CD4-positive, alpha-beta T cell treated with Interleukin-17A for 4 hours (primary cell): ENCODE measurements at places on chromosomes 12 and 14.

DNA sequence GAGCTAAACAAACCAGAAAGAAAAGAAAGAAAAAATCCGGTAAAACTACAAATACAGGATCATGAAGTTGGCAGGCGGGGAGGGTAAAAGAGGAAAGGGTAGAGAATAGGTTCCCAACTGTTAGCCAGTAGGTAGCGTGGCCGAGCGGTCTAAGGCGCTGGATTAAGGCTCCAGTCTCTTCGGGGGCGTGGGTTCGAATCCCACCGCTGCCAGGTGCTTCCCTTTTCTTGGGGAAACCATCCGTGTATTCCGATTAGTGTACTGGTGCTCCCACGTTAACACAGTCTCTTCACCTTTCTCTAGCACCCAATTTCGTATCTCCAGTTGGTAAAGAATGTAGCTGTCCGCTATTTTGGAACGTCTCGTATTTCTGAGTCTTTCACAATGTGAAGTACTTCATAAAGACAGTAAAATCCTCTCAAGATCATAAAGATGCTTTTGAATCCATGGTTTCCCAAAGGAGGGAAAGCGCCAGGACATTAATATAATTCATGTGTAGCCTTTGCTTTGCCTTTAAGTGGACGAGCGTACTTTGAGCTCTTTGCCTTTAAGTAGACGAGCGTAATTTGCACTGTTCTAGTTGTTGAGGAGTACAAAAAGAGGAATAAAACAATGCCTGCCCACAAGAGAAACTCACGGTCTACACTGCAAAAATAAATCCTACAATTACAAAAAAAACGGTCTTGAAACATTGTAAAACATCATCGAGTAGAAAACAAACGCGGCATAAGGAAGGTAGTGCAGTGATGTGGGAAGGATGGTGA, 19.0 kb upstream of the RNASE12 start:
- peak; percentile 73 for DNase-seq

GRCh38 chr14:34993426-34993825, 10.6 kb downstream of the SRP54 start:
- DNase-seq, result no peak

- DNase-seq, result no peak
Observed at GRCh38 chr14:76986231-76986565, 42.3 kb downstream of the IRF2BPL start.

- no peak for DNase-seq
Observed at GRCh38 chr14:32625211-32625610, 296.1 kb downstream of the AKAP6 start.

- DNase-seq, result peak; percentile 57
Observed at GRCh38 chr14:77133720-77134338, 7.8 kb downstream of the ZDHHC22 start.

GRCh38 chr12:96140174-96140573, 54.0 kb upstream of the ELK3 start:
- DNase-seq, result peak; percentile 18

- DNase-seq, result no peak
Observed at GRCh38 chr14:36619131-36619530, 36.7 kb upstream of the NKX2-8 start.

GRCh38 chr12:107822356-107822755, 47.9 kb downstream of the ASCL4 start:
- no peak for DNase-seq

DNA sequence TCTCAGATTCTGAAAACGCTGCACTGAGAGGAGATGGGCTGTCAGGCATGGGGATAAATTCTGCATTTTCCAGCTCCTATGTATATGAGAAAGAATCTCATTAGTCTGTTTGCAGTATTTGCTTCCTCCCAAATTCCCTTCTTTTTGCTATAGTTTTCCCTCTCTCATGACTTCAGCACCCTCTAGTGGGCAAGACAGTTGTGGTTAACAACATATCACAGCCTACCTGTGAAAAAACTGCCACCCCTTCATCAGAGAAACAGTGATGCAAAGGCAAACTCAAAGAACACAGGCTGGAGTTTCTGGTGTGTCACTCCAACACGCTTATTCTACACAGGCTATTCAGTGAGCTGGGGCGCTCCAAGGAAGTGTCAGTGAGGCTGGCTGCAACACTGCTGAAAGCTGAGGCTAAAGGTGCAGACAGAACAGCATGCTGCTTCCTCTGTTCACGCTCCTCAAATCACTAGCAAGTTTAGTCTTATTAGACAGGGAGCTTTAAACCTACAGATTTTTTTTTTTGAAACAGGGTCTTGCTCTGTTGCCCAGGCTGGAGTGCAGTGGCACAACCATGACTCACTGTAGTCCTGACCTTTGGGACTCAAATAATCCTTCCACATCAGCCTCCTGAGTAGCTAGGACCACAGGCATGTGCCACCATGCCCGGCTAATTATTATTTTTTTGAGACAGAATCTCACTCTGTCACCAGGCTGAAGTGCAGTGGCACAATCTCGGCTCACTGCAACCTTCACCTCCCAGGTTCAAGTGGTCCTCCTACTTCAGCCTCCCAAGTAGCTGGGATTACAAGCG, 19.3 kb downstream of the ZC2HC1C start:
- DNase-seq, result peak; percentile 62

GRCh38 chr12:58575256-58575655, 345.0 kb downstream of the LRIG3 start:
- DNase-seq, result no peak

- DNase-seq, result no peak
Observed at GRCh38 chr14:51518280-51518679, 133.4 kb upstream of the FRMD6 start.

- no peak for DNase-seq
Observed at GRCh38 chr14:22472935-22473854, 115.8 kb downstream of the DAD1 start.

DNA sequence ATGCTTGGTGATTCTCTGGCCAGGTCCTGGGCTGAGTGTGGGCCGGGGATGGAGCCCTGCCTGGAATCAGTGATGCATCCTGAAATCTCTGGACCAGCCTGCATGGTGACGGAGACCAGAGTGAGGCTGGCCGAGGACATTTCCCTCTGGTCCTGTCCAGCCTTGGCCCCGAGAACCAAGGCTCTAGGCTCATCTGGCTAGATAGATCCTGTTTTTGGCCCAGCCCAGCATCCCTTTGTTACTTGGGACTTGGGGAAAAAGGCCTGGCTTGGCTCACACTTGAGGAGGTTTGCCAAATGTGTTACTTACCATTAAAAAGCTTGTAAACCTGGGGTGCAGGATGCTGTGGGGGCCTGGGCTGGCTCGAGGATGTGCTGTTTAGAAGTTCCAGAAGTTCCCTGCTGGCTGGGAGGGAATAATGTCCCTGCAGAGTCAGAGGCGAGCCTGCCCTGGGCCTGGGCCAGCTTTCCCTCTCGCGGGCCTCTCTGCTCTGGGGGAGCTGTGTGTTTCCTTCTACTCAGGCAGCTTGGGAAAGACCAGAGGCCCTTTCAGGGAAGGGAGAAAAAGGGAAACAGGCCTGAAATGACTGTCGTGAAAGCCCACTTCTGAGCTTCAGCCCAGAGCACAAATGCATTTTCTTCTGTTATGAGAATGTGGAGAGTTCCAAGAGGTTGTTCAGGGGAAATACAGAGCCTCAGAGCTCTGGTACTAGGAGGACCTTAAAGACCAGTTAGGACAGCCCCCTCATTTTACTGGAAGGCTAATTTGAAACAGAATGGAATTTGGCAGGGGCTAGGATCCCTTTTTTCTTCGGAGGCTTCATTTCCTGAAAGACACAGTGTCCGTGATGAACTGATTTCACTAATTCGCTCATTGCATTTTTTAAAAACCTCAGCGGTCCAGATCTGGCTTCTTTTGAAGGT, 47.2 kb upstream of the CTDSP2 start:
- DNase-seq, result no peak

GRCh38 chr12:99111600-99111999, 466.5 kb downstream of the APAF1 start:
- no peak for DNase-seq

DNA sequence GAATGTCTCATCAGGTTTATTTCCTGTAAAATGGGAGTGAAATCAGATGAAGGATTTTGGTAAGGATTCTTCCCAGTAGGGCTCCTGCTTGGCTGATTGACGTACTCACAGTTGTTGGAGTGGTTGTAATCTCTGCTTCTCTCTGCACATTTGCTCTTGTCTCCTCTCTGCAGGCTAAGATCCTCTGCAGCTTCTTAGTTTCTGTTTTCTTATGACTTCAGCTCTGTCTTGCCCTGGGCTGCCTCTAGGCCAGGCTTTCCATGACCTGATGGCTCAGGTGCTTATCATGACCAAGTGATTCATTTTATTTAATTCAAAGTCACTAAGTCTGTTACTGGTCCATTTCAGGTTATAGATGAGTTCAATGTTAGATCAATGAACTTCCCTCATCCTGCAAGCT, 394.5 kb upstream of the DDHD1 start:
- no peak for DNase-seq

- no peak for DNase-seq
Observed at GRCh38 chr12:113504917-113505316, 33.2 kb upstream of the LHX5 start.

DNA sequence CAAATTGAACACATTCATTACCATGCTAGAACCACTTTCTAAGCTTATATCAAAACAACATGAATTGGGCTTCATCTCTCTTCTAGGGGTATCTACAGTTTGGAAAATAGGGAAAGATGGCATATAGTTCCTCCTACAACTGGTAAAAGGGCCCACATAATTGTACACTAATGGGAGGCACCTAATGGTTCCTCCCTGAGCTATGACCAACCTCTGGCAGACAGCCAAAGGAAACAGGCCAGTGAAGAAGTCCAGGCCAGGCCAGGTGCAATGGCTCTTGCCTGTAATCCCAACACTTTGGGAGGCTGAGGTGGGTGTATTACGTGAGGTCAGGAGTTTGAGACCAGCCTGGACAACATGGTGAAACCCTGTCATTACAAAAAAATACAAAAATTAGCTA, 23.2 kb upstream of the APOF start:
- no peak for DNase-seq

GRCh38 chr14:104137297-104138097, 890 bp upstream of the KIF26A start:
- peak; percentile 72 for DNase-seq

DNA sequence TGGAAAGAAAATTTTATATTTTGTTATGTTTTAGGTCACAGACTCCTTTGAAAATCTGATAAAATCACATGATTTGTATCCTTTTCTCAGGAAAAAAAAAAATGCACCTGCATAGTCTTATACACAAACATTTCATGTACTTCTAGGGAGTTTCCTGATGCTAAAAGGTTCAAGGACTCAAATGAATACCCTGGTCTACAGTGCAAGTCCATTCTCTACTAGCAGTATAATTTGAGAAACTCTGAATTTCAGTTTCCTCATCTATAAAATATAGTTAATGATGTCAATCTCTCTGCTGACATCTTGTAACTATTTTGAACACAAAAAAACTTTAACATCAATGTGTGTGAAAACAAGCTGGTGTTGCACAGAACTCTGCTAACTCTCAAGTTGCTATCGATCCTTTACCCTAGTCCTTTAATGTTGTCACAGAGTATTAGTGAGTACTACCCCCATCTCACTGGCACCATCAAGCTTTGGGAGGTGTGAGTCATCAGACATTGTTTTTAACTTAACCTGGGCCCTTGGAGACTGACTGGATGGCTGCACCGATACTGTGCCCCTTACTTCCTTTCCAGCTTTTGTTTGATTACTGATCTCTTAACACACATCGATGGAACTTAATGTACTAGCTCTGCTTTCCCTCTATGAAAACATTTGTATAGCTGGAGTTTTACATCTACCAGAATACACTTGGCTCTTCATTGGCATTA, 251.9 kb upstream of the SOX5 start:
- no peak for DNase-seq

GRCh38 chr12:3700861-3701260, 52.0 kb downstream of the CRACR2A start:
- no peak for DNase-seq

GRCh38 chr12:2959192-2959504, at the start of gene TEAD4:
TEAD4 (plus strand) TSS chr12:2959397.
- DNase-seq, result no peak

DNA sequence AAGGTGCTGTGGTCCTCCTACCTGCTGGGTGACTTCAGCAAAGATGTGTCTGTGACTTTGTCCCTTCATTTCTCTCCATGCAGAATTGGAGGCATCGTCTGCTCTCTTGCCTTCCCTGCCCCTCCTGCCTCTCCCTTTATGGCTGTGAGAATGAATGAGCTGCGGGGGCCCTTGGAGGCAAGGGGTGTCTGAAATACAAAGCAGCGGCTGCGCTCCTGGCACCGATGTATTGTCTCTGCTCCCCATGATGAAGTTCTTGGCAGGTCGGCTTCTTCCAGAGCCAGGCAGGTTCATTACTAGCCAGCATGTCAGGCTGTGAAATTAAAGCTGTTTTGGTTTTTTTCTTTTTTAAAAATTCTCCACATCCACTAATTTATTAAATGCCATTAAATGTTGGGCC, 194.5 kb downstream of the TSPAN9 start:
- no peak for DNase-seq

- no peak for DNase-seq
Observed at GRCh38 chr14:42673963-42674362, 1067.3 kb downstream of the LRFN5 start.

DNA sequence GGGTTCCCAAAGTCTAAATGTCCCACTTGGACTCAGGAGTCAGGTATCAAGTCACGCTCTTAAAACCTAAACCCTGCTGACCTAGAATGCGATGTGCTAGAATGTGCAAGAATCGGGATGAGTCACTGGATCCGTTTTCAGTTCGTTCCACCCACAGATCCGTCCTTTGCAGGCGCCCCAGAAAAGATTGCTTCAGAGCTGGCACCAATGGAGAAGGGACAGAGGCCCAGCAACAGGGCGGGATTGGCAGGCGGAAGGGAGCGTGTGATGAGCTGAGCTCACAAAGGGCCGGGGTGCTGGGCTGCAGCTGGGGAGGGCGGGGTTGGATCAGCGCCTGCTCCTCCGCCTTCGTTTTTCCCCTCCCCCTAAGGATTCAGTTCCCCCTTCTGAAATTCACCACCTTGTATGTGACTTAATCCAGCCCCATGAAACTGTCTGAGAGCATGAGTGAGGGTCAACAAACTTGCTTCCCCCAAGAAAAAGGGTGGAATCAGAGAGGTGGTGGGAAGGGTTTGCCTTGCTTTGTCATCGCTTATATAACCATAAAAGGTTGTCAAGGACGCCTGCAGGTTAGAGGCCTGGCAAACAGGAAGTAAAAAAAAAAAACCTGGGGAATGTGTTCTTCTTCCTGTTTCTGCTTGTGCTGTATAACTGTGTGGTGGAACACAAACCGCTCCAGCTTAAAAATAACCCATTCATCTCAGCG, 2.8 kb upstream of the UBC start:
- peak; percentile 91 for DNase-seq

DNA sequence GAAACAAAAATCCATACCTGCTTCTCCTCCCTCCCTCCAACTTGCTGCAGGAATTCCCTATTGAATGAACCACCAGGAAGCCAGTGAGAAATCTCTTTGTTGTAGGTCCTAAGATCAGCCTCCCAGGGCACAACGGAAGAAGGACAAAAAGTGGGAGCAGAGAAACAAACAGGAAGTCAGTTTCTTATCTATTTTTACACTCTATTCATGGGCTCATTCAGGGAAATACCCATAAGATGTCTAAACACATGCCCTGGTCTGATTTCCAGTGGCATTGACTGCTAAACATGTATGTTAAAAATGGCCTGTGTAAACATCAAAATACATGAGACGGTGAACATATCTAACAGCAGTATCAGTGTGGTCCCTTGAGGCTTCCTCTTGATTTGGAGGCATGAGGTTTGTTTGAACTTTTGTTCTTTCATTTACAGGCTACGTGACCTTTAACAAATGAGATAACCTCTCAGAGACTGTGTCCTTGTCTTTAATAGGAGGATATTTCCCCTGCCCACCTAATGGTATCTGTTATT, 18.8 kb downstream of the GPR65 start:
- DNase-seq, result no peak

GRCh38 chr12:49527361-49528130, 11.3 kb upstream of the KCNH3 start:
- DNase-seq, result no peak
